ENCODE measurements at places on chromosomes 11 and 22. TPM values are rescaled to one million over a fixed set of nuclear protein-coding genes. Genes with fewer than 3 reads are reported as not detected.

DNA sequence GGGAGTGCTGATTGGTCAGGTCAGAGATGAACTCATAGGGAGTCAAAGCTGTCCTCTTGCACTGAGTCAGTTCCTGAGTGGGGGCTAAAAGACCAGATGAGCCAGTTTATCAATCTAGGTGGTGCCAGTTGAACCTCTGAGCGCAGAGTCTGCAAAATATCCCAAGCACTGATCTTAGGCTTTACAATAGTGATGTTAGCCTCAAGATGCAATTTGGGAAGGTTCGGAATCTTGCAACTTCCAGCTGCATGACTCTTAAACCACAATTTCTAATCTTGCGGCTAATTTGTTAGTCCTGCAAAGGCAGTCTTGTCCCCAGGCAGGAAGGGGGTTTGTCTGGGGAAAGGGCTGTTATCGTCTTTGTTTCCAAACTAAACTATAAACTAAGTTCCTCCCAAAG, 92.3 kb upstream of the PARVA start:
- H3K27ac ChIP-seq: no peak overlapping the region
- H3K27me3 ChIP-seq: no peaks in the 10 kb centered on the region
- no peaks in the 10 kb centered on the region for H3K36me3 ChIP-seq
- H3K4me1 ChIP-seq: peaks cover 13% of the 10 kb centered on the region
- H3K4me3 ChIP-seq: no peak overlapping the region

DNA sequence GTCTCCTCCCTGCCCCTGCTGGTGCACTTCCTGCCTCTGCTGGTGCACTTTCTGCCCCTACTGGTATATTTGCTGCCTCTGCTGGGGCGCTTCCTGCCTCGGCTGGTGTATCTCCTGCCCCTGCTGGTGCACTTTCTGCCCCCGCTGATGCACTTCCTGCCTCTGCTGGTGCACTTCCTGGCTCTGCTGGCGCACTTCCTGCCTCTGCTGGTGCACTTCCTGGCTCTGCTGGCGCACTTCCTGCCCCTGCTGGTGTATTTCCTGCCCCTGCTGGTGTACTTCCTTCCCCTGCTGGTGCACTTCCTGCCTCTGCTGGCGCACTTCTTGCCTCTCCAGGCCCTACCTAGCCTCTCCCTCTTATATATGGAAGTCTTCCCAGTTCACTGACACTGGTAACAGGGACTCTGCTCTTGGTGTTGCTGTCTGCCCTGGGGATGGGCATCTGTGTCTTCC, 10.1 kb downstream of the MTFP1 start:
- peak; percentile 76 for DNase-seq
- H3K4me3 ChIP-seq: peak overlapping the region; percentile 60
- peaks cover 5% of the 10 kb centered on the region for H3K4me1 ChIP-seq
- peak overlapping the region; percentile 80 for H3K27ac ChIP-seq

GRCh38 chr22:47198801-47199251, 436.4 kb downstream of the TBC1D22A start:
- H3K36me3 ChIP-seq: no peaks in the 10 kb centered on the region
- DNase-seq: no peak
- H3K4me1 ChIP-seq: no peaks in the 10 kb centered on the region

- no peak for DNase-seq
- H3K27ac ChIP-seq: no peak overlapping the region
- no peaks in the 10 kb centered on the region for H3K36me3 ChIP-seq
- H3K4me3 ChIP-seq: peak overlapping the region; percentile 62
Observed at GRCh38 chr11:555780-556661, 4.5 kb downstream of the LMNTD2 start.

DNA sequence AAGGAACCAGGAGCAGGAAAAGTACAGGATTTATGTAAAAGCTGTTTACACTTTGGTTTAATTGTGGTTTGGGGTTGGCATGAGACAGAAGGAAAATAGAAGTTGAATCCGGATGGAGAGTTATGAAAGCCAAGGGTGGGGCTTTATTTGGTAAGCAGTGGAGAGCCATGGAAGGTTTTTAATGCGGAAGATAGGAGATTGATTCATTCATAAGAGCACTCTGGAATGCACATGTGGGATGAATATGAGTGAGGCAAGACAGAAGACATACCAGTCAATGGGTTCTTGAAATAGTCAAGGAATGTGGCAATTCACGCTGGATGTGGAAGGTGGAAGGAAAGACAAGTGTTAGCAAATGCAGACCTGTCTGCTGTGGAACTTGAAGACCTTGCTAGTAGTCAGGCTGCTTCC, 9.3 kb upstream of the GLB1L3 start:
- H3K4me1 ChIP-seq: peaks cover 22% of the 10 kb centered on the region
- no peaks in the 10 kb centered on the region for H3K27me3 ChIP-seq
- H3K4me3 ChIP-seq: no peak overlapping the region
- DNase-seq: no peak
- H3K27ac ChIP-seq: peak overlapping the region; percentile 34

Gene C11orf87
- not detected for total RNA-seq

Gene COX8A
- 108 TPM for total RNA-seq

Gene MS4A2
- 0.60 TPM for total RNA-seq

Gene ADM
- total RNA-seq: 0.68 TPM

Gene ST3GAL4
- 4.8 TPM for total RNA-seq
